ENCODE measurements at places on chromosomes 5 and 9. TPM values are rescaled to one million over a fixed set of nuclear protein-coding genes. Genes with fewer than 3 reads are reported as not detected.

IFNA21 gene
- total RNA-seq: not detected

LHX2 gene
- total RNA-seq: not detected

MARCHF3 gene
- 3.0 TPM for total RNA-seq

AFAP1L1 gene
- 12.4 TPM for total RNA-seq

TAF11L11 gene
- not detected for total RNA-seq

EQTN gene
- not detected for total RNA-seq

SLC27A4 gene
- total RNA-seq: 18.9 TPM

CCNO gene
- not detected for total RNA-seq

ZNF879 gene
- total RNA-seq: 4.3 TPM

ANKRD18A gene
- 0.58 TPM for total RNA-seq

RNF208 gene
- 1.5 TPM for total RNA-seq

STPG3 gene
- total RNA-seq: not detected

GTF2H2 gene
- total RNA-seq: 8.8 TPM

TAF11L10 gene
- not detected for total RNA-seq

POLK gene
- total RNA-seq: 22.6 TPM

BTNL8 gene
- total RNA-seq: 0.17 TPM

LNPEP gene
- total RNA-seq: 59.6 TPM

GARIN3 gene
- total RNA-seq: not detected

FAM221B gene
- total RNA-seq: not detected

Measured in esophagus muscularis mucosa (tissue), 4 donors.